HCEC 1CT (cell line): ENCODE measurements at places on chromosomes 1 and 21.
A peak's percentile ranks its signal among the peaks of the same experiment; 100 is the strongest.

GRCh38 chr1:180956028-180956640 is 43.4 kb downstream of the KIAA1614 start:
- DNase-seq: no peak

GRCh38 chr1:48875552-48876329 is 99.0 kb upstream of the BEND5 start:
- DNase-seq: no peak

- no peak for DNase-seq
These were observed 97.2 kb downstream of the LHX9 start for GRCh38 chr1:198014355-198014754.

- peak; percentile 25 for DNase-seq
These were observed 684 bp downstream of the PPIH start for GRCh38 chr1:42658877-42659337.

DNA sequence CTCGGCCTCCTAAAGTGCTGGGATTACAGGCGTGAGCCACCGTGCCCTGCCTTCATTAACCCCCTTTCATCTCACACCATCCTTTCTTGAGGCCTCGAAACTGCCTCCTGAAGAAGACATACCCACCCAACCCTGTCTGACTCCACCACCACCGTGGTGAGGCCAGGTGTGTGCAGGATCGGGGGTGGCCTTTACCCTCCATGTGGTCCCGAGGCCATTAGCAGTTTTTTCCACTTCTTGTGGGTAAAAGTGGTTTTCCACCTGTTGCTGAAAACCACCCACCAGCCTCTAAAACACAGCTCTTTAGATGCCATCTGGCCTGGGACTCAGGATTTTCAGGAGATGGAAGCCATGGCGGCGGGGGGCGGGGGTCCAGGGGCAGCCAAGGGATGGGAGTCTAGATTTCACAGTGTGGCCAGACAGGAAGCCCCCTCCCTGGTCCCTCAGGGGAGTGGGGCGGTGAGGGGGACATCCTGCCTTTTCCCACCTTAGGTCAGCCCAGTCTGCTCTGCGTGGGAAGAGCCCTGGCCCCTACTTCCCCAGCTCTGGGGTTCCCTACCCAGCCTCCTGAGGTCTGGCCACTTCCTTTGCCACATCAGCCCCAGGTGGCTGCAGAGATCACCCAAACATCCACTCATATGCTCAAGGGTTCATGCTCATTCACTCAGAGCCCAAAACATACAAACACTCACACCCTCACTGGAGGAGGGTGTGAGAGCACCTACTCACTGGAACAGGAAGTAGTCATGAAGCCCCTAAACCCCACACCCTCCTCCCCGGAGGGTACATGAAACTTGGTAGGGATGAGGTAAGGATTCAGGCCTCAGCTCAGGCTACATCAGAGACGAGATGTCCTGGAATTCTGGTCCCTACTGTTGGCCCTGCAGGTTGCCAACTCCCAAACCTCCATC is 2.3 kb downstream of the FGR start:
- DNase-seq: no peak

DNA sequence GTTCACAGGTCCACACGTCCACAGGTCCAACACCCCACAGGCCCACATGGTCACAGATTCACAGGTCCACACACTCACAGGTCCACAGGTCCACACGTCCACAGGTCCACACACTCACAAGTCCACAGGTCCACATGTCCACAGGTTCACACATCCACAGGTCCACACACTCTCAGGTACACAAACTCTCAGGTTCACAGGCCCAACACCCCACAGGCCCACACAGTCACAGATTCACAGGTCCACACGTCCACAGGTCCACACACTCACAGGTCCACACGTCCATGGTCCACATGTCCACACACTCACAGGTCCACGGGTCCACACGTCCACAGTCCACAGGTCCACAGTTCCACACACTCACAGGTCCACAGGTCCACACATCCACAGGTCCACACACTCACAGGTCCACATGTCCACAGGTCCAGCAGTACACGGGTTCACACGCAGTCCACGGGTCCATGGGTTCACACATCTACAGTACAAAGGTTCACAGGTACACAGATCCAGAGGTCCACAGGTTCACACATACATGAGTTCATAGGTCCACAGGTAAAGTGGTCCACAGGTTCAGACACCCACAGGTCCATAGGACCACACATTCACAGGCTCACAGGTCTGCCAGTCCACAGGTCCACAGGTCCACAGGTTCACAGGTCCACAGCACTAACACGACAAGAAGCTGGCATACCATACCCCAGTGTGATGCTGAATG is 39.3 kb upstream of the COL6A2 start:
- DNase-seq: no peak

DNA sequence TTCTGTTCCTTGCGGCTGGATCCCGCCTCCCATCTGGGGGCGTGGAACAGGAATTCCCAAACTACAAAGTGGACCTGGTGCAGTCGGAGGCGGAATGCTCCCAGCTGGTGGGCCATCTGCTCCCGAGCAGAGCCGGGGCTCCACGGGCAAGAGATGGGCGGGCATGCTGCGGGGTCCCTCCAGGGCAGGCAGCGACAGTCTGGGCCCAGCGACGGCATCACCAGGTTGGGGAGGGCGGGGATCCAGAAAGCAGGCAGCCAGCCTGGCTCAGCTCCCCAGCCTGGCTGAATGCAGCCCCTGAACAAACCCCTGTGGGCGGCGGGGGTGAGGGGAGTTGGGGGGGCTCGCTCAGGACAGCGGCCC is 3.6 kb downstream of the MEGF6 start:
- DNase-seq: no peak

- peak; percentile 97 for DNase-seq
These were observed 75.7 kb upstream of the RRP15 start for GRCh38 chr1:218209351-218209861.

DNA sequence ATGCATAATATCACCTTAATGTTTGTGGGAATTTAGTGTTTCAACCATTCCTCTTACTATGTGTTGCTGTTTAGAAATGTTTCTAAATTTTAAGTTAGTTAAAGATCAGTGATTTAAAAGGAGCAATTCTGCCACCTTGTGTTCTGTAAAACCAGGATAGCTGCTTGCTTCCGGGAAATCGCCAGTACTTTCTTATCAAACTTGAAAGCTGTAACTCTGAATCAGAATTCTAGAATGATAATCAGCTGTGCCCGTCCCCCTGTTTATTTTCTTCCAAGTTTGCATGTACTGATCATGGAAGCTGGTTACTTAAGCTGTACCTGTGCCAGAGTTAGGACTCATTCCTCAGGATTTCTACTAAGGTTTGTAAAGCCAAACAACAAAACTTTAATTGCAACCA is 656.4 kb downstream of the LTN1 start:
- peak; percentile 83 for DNase-seq

- no peak for DNase-seq
These were observed 115.3 kb downstream of the PLA2G4A start for GRCh38 chr1:186943891-186944686.

DNA sequence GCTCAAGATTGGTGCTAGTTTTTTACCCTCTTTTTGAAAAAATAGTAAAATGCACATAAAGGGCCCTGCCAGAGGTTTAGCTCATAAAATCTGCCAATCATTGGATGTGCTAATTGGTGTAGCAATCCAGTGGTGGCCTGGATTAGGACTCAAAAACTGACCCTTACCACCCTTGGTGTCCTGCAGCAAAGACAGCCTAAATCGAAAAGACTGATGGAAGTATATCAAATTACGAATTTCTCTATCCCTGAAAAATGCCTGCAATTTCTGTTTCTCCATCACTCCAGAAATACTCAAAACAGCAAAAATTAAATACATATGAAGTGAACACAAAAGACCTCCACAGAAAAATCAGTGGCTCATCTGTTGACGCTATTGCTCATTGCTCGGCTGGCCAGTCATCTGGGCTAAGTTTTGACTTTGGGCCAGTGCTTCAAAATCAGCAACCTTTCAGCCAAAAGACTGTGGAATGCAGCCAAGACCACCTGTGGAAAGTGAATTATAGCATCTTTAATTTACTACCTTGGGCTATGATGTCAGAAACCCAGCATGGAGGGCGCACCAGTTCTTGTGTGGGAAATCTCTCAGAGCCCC is 30.0 kb downstream of the WLS start:
- peak; percentile 34 for DNase-seq

DNA sequence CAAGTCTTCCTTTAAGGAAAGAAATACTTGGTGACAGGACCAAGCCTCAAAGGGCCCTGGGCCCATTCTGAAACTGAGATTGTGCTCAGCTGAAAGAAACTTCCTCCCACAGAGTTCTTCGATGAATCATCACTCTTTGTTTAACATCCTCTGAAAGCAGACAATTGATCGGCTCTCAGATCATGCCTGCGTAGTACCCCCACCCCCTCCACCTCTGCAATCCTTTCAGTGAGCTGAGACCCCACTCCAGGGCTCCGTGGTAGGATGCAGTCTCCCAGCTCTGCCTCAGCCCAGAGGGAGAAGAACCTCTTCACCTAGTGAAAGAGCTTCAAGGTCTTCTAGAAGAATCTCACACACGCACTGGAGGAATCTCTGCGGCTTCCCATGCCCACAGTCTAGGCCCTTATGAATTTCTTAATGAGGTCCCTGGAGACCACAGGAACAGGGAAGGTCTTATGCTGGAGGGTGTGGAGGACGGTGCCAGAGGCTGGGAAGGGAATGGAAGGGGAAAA is 104.9 kb upstream of the SOD1 start:
- DNase-seq: no peak

- peak; percentile 36 for DNase-seq
These were observed 38.4 kb upstream of the PRDM2 start for GRCh38 chr1:13661539-13661938.

DNA sequence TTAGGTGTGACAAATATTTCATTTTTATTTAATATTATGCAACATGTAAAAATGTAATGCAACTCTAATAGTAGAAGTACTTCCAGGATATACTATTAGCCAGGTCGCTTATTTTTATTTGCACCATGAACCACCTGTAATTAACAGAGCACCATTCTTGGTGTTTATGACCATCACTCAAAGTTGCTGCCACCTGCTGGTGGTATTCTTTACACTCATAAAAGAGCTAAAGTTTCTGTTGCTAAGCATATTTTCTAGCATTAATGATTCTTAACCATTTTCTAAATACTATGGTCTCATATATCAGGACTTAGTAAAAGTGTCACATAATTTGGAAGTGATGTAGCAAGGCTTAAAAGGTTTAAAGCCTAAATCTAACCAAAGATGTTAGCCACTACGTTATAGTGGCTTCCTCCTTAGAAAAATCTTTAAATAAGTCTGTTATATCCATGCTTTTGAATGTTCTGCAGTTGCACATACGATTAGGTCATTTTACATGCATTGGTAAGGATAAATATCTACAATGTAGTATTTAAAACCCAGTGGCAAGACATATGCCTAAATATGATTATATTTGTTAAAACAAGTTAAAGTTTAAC is 244.5 kb downstream of the NEGR1 start:
- DNase-seq: peak; percentile 43

- DNase-seq: no peak
These were observed 100.8 kb upstream of the SLC45A1 start for GRCh38 chr1:8217011-8217711.

- DNase-seq: no peak
These were observed 18.5 kb upstream of the ZNF648 start for GRCh38 chr1:182080040-182080439.

GRCh38 chr1:207815913-207816291 is 64.0 kb downstream of the CD46 start:
- DNase-seq: peak; percentile 43

GRCh38 chr1:172980456-172980855 is 70.3 kb downstream of the TNFSF18 start:
- DNase-seq: peak; percentile 63

DNA sequence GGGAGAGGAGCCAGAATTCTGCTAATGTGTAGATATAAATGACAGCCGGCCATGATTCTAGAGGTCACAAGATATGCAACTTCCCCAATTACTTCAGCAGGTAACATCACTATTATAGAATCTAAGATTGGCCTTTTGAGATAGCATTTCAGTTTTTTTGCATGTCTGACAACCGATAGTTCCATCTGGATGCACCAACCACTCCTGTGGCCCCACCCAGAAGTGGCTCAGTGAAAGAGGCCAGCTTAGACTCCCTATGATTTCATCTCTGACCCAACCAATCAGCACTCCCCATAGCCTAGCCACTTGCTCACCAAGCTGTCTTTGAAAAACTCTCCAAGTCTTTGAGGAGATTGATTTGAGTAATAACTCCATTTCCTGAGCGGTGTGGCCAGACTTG is 30.3 kb upstream of the NUF2 start:
- no peak for DNase-seq

DNA sequence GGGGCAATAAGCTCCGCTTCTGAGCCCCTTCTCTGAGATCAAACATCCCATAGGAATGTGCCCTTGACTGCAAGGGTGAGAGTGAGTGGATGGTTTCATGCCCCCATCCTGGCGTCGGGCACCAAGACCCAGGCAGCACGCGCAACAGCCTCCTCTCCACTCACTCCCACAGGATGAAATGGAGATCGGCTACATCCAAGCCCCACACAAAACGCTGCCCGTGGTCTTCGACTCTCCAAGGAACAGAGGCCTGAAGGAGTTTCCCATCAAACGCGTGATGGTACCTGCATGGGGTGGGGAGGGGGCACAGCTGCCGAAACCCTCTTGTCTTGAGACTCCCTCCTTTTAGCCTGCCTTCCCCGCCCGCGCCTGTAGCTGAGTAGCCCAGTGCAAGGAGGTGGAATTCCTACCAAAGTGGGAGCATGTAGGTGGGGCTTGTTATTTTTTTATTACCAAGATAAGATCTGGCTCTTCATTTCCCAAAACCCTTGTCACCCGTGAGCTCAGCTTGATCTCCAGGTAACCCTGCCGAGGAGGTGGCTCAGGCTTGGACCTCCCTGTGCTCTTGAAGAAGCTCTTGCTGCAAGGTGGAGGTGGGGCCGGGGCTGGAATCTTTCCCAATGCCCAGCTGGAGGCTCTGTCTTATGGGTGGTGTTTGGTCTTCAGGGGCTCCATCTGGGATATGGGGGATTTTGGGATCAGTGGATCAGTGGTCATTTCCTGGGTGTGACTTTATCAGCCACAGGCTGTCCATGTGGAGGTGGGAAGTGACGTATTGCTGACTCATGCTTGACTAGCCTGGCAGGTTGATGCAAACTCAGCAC is 24.0 kb upstream of the PADI6 start:
- peak; percentile 49 for DNase-seq

DNA sequence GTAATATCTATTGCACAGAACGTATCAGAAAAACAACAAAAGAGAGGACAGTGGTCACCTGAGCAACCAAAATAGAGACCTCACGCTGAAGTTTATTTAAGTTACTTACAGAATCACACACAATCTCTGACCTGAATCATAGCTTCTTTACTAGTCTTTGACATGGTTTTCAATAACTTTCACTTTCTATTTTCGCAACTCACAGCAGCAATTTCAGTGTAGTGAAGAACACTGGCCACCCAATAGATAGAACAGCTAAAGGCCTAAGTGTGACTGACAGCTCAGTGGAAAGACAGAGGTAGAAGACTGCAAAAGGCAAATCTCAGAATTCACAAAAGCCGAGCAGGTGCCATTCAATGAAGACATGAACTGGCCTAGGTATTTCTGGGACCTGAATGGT is 435.6 kb upstream of the CHRM3 start:
- DNase-seq: no peak

- peak; percentile 41 for DNase-seq
These were observed 29.2 kb downstream of the IPP start for GRCh38 chr1:45721207-45721606.
